ENCODE measurements at places on chromosomes 6 and 20.

- no peak for DNase-seq
Observed at GRCh38 chr6:87743454-87743853, 41.4 kb upstream of the AKIRIN2 start.

DNA sequence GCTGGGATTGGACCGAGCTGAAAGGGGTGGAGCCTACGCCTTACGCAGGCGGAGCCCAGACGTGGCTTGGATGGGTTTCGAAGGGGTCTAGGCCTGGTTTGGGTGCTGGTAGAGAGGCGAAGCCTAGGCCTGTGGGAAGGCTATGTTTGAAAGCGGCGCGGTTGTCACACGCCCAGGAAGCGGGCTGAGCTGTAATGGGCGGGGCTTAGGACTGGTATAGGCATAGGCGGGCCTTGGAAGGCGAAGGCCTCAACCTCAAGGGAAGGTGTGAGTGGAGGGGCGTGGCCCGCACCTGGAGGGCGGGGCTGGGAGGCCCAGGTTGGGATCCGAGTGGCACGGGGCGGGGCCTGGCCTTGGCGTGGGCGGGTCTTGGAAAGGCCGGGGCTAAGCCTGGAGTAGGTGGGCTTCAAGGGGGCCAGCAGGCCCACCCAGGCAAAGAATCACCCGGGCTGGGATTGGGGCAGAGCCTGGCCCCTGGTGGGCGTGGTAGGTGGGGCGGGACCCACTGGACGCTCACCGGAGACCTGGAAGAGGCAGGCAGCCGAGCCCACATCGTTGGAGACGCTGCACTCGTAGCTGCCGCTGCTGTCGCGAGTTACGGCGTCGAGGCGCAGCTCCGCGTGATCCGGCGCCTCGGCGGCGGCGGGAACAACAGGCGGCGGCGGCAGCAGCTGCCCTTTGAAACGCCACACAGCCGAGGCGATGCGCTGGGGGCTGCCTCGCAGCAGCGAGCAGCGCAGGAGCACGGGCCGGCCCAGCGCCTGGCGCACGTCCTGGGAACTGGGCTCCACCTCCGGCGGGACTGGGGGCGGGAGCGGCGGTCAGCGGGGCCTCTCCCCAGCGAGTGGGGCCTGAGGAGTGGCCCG, 49.0 kb downstream of the MDGA1 start:
- no peak for DNase-seq

GRCh38 chr6:63263444-63263843, 52.2 kb downstream of the FKBP1C start:
- DNase-seq: no peak

DNA sequence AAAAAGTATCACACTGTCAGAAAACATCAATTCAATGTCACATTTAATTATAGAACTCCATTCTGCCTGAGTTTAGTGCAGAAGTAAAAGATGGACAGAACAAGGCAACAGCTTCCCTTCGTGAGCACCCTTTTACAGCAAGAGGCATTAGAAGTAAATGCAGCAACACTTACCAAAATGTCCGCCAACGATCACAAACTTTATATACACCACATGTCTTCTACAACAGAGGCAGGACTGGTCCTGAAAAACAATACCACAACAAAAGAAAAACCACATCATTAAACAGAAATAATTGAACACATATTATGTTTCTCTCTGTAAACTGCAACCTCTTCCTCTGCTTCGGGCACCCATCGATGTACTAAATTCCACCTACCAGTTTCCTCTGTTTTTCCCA, 92.9 kb downstream of the FYN start:
- no peak for DNase-seq

DNA sequence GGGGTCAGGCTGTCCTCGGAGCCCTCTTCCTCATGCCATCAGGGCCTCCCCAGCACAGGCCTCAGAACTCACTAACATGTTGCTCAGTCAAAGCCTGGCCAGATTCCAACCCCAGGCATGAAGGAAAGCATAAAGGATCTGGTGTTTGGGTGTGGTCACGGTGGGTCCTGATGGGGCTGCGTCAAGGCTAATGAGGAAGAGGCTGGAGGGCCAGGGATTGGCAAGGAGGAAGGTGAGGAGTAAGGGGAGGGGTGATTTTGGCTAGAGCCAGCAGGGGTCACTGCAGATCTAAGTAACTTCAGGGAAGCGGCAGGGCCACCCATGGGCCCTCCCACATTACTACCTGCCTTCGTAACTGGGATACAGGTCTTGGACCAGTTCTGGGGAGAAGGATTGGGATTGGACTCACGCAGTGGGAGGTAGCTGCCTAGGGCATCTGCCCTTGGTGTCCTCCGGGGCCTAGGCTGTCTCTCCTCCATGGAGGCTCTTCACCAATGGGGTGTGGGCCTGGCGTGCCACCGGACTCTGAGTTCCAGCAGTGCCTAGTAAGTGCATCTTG, 36.2 kb upstream of the MRPS18A start:
- DNase-seq: peak; percentile 51

- no peak for DNase-seq
Observed at GRCh38 chr6:31035862-31036497, 25.7 kb downstream of the MUC22 start.

DNA sequence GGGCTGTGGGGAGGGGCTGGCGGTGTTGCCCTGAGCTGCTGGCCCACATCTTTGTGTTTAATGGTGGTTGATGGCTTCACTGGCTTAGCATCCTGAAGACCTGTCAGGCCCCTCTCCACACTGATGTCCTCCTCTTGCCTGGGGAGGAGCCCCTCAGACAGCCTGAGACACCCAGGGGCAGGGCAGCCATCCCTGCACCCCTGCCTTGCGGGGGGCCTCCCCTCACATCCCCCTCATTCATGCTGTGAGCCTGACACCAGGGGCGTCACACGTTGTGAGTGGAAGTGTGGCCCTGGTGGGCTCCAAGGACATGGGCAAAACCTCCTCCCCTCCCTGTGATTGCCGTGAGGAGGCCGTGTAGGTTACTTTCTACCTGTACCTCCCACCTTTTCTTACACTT, 152.7 kb downstream of the DTNBP1 start:
- DNase-seq: no peak

DNA sequence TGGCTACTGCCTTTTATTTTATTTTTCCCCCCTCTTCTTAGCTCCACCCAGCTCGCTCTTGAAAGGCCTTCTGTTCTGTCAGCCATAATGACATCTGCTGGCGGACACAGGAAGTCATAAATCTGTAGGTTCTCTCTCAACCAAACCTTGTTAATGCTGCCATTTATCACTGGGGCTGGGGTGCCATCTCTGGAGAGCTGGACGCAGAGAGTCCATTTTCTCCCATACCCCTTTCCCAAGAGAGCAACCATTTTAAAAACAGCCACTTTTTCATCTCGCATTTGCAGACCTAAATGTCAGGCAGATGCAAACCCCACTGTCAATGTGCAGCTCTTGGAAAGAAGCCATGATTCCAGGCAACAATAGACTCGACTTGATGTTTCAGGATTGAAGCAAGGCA, 13.0 kb upstream of the TSHZ2 start:
- no peak for DNase-seq

DNA sequence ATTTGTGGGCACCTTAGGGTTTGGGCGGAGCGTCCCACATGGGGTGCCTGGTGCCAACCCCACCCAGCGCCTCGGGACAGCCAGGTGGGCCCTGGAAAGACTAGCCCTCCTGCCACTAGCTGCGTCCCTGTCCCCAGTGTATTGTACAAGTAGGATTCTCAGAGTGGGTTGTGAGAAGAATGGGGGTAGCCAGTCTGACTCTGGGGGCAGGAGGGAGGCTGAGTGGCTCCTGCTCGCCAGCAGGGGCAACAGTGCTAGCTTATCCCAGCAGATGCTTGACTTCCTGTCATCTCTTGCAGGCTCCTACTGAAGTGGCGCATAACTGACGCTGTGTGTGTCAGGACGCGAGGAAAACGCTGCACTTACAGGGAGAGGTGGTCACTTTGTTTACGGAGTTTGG, 9.3 kb downstream of the PSMA7 start:
- no peak for DNase-seq

DNA sequence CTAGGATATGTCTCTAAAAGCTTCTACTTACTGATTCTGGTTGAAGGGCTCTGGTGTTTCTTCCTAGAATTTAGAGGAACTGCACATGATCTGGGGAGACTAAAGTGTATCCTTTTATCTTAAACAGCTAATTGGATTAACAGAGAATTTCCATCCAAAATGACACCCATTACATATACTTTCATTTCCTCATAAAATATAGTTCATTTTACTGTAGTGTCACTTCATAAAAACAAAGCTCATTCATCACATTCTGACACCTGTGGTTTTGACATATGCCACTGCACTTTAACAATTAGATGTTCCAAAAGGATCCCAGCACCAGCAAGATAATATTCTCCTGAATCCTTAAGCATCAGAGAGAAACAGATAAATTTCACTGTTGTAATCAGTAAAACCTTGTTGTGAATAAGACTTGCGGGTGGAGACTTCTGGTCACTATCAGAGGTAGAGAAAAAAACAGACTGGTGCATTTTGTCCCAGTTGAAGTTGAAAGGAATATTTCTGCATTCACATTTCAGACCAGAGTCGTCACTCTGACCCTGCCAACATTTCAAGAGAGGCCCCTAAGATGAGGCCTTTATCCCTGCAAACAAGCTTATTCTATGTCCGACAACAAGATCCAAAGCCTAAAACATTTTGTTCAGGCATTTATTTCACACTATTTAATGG, 175.3 kb upstream of the BMP5 start:
- DNase-seq: no peak

DNA sequence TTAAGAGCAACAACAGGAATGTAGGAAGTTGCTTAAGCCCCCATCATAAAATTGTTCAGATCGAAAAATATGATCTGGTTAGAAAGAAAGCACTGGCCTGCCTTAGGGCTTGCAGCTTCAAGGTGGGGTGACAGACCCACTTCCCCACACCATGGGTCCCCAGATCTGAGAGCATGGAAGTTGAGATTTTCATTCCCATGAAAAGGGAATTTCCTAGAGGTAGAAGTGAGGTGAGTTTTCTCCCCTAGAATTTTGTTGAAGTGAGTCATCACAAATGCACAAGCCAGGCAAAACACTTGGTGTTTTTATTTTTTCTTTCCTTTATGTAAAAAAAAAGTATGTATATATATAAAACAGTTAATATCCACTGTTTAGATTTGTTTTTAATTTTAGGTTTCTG, 213.6 kb upstream of the SUPT3H start:
- DNase-seq: no peak

GRCh38 chr6:42503894-42504293, 52.2 kb upstream of the TRERF1 start:
- no peak for DNase-seq

DNA sequence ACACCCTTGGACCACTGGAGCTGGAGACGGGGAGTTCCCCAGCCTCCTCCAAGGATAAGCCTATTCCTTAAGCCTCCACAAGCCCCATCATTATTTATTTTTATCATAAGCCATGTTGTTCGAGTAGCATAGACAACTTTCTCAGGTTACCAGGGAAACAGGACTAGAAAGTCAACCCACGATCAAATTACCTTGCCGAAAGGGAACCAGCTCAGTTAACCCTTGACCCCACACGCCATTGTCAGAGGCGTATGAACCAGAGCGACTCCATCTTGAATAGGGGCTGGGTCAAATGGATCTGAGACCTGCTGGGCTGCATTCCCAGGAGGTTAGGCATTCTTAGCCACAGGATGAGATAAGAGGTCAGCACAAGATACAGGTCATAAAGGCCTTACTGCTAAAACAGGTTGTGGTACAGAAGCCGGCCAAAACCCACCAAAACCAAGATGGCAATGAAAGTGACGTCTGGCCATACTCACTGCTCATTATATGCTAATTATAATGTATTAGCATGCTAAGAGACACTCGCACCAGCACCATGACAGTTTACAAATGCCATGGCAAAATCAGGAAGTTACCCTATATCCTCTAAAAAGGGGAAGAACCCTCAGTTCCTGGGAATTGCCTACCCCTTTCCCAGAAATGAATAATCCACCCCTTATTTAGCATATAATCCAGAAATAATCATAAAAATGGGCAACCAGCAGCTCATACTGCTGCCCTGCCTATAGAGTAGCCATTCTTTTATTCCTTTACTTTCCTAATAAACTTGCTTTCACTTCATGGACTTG, 22.4 kb downstream of the SYNJ2 start:
- no peak for DNase-seq

GRCh38 chr6:122752459-122752858, 27.1 kb upstream of the FABP7 start:
- DNase-seq: no peak

- DNase-seq: no peak
Observed at GRCh38 chr6:89977808-89978748, 83.8 kb downstream of the GJA10 start.

- no peak for DNase-seq
Observed at GRCh38 chr20:32291166-32291565, 13.7 kb downstream of the KIF3B start.

DNA sequence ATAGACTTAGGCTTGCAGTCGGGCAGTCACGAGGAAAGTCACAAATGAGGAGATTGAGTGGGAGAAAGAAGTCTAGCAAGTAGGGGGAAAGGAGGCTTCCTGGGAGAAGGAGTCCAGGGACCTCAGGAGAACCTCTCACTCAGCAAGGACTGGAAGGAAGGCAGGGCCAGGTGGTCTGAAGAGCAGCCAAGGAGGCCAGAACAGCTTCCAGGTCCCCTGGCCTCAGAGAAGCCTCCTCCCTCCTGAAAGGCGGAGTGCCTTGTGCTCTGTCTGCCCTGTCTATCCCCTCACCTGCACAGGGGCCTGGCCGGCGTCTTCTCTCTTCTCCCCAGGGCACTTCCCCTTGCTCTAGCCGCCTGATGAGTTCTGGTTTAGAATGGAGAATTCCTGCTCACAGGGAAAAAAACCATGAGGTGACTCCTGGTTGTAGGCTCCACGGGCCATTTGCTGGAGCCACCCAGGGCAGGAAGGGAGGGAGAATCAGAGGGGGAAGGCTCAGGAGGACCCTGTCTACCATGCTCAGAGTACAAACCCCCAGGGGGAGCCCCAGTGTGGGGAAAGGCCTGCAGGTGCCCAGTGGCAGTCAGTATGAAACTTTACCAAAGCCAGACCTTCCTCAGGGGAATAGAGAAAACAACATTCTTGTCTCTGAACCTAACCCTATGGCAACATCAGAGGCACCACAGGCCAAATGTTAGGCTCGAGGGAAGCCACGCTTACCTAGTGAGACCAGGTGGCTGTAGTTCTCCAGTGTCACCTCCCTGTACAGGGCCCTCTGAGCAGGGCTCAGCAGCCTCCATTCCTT, 11.2 kb downstream of the ZNF337 start:
- no peak for DNase-seq

GRCh38 chr6:150004101-150004782, 21.1 kb downstream of the RAET1L start:
- DNase-seq: peak; percentile 31

DNA sequence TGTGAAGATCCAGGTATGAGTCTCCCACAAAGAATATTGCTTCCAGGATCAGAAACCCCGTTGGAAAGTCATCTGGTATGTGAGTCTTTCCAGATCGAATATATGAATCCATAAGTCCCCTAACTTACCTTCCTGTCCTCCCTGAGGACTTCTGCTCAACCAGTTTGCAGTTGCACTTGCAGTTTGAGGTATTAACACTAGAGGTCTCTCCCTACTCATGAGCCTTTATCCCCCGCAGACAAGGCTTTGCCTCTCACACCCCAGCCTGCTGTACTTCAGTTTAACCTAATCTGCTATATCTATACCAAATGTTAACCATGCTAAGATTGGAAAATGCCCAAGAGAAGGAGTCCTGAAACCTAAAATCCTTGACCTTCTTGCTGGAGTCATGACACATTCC, 135.3 kb upstream of the DEFB112 start:
- DNase-seq: no peak
